ENCODE measurements at places on chromosomes 7 and 10.

- DNase-seq: no peak
Observed at GRCh38 chr7:131533151-131533559, 23.3 kb downstream of the PODXL start.

DNA sequence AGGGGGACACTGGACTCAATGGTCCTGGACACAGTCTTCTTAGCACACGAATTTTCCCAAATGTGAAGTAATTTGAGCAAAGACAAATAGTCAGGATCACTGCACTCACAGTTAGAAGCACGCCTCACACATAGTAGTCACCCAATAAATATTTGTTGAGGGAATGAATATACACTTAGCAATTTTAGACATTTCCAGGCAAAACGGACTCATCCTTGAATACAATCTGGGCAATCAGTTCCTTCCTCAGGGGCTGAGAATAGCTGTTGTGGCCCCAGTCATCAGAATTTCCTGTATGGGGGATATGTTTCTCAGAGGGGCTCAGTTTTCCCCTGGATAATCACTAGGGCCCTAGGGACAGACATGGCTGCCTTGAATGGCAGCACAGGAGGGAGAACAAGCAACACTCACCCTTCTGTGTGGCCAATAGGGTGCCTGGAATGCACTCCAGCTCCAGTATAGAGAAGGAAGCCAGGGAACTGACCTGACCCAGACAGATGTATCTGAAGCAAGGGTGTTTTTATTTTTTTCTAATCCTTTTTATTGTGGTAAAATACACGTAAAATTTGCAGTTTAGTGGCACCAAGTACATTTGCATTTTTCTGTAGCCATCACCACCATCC, 282.7 kb upstream of the ZNF32 start:
- peak; percentile 71 for DNase-seq

GRCh38 chr10:58328233-58328632, 6.6 kb upstream of the UBE2D1 start:
- DNase-seq: no peak

DNA sequence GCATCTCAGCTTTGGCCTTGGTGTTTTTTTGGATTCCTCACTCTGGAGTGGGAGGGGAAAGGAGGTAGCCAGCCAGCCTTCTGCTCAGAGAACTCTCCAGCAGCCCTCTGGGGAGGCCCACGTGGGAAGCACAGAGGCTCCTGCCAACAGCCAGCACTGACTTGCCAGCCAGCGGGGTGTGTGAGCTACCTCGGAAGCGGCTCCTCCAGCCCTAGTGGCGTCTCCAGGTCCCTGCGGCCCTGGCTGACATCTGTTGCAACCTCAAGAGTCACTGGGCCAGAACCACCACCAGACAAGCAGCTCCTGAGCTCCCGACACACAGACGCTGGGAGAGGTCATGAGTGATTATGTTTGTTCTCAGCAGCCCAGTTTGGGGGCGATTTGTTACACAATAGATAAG, 180.2 kb upstream of the FZD8 start:
- DNase-seq: peak; percentile 41

GRCh38 chr7:55641811-55642210, 69.5 kb upstream of the VOPP1 start:
- peak; percentile 6 for DNase-seq

GRCh38 chr7:133051066-133051465, 30.8 kb downstream of the CHCHD3 start:
- DNase-seq: peak; percentile 38

- DNase-seq: no peak
Observed at GRCh38 chr10:79140855-79141254, 72.1 kb downstream of the ZMIZ1 start.

DNA sequence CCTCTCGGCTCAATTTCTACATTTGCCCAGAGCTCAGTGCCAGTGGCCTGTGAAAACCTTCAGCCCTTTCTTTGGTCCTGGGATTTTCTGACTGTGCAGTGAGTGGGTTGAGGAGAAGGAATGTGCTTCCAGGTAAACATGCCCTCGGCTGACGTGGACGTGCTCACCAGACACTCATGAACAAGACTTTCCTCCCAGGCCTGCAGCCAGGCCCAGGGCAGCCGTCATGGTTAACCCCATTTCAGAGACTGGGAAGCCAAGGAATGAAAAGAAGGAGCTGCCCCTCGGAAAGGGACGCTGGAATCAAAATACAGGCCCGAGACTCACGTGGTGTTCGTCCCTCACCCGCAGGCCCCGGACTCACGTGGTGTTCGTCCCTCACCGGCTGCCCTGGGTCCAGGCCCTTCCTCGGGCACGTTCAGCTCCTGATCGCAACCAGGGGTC, 8.8 kb upstream of the CALML5 start:
- no peak for DNase-seq

GRCh38 chr10:18308600-18308999, 168.4 kb downstream of the CACNB2 start:
- DNase-seq: no peak

DNA sequence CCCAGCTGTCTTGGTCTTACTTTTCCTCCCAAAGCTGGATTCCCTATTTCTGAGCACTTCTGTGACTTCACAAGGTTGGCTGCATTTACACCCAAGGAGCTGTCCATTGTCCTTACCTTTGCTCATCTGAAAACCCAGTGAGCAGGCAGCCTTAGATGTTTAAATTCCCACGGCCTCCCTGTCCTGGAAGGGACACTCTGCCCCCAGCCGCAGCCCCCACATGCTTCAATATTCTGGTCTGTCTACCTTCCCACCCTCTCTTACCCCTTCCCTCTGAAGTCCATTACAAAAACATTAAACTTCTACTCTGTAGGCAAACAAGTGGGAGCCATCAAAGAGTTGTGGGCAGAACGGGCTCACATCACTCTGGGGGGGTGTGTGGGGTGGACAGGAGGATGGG, 73.8 kb upstream of the EFCAB10 start:
- peak; percentile 40 for DNase-seq

- no peak for DNase-seq
Observed at GRCh38 chr10:70357565-70357964, 24.9 kb downstream of the LRRC20 start.

- DNase-seq: no peak
Observed at GRCh38 chr7:4809666-4810065, 34.2 kb downstream of the AP5Z1 start.

- peak; percentile 90 for DNase-seq
Observed at GRCh38 chr10:79322616-79323543, 24.4 kb upstream of the PPIF start.

DNA sequence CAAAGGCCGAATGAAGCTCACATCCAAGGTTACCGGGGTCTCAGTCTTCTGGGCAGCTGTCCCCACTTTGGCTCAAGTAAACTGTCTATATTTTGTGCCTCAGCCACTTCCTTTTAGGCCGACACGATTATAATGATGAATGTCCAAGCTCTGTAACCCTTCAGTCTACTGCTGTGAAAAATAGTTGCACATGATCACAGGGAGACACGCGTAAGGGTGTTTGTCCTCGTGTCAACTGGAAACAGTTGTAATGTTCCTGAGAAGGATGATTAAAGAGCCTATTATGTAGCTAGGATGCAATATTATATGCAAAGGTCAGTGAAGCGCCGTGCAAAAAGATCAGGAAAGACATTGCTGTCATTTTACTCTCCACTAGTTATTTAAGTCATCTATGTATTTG, 559.9 kb downstream of the SDK1 start:
- no peak for DNase-seq

GRCh38 chr7:20287317-20287716, 43.4 kb upstream of the ITGB8 start:
- DNase-seq: no peak

GRCh38 chr7:34389332-34390078, 268.5 kb upstream of the NPSR1 start:
- no peak for DNase-seq

DNA sequence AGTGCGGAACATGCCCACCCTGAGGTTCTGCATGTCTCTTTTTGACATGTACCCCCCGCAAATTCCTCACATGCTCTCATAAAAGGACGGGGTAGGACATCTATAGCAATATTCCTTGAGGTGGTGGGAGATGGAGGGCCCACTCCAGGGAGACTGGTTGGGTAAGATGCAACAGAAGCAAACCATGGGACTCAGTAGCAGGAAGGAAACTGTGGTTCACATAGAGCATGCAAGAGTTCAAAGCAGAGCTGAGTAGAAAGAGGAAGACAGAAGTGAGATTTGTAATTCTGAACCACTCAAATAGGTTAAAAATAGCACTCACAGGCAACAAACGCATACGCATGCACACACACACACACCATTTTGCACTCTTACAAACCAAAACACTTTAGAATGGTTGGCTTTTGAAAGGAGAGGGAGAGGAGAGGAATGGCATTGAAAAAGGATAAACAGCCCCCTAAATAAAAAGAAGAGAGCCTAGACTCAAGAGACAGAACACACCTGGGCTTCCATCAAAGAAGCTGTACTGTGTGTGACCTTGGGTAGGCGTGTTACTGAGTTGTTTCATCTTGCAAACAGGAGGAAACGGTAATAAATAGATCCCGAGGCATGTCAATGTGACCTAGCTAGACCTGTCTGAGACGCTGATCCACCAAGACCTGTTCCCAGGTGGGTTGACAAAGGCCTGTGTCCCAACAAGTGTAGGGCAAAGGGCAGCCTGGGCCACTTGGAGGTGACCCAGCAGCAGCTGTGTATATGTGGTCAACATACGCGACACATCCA, 77.6 kb upstream of the LRRC4 start:
- no peak for DNase-seq

DNA sequence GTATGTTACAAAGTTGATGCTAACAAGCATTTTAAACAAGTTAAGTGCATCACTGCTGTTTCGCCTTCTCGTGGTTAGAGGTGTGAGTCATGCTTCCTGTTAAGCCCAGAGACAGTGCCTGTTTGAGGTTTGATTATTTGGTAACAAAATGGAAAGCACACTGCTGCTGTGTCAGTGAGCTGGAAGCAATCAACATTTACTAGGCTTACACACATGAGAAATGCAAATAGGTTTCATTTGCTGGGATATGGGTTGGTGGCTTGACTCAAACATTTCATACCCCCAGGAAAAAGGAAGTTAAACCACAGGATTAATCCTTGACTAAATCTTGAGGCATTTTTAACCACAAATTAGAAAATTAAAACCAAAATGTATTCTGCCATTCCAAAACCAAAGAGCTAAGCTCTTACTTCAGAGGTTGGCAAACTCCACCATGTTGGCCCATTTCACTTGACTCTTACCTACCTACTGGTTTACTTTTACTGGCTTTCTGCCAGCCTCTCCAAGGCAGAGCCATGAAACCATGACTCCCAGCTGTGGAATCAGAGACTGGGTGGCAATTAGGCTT, 139.2 kb downstream of the ETV1 start:
- peak; percentile 99 for DNase-seq

- DNase-seq: no peak
Observed at GRCh38 chr7:25486656-25487055, 258.4 kb upstream of the NPVF start.

- no peak for DNase-seq
Observed at GRCh38 chr10:132533571-132534260, 3.9 kb upstream of the INPP5A start.
